HepG2 (cell line): ENCODE measurements at places on chromosomes 11 and 22. TPM values are rescaled to one million over a fixed set of nuclear protein-coding genes. Genes with fewer than 3 reads are reported as not detected.

DNA sequence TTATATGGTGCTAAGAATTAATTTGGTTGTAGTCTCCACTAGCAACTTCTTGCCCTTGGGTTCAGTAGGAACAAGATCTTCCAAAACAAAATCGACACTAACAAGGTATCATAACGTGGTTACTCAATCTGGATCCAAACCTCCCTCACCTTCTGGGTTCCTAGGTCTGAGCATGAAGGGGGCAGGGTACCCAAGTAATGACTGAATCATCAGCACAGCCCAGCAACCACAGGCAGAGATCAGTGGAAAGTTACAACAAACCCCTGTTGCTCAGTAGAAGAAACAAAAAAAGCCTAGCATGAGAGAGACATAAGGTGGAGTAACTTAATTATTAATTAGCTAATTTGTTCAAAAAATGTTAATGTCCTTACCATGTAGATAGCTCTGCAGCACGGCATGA, 221.4 kb downstream of the BLID start:
- H3K4me3 ChIP-seq, result no peak overlapping the region
- H3K4me1 ChIP-seq, result no peaks in the 10 kb centered on the region
- H3K36me3 ChIP-seq, result no peaks in the 10 kb centered on the region
- H3K27me3 ChIP-seq, result peaks cover 7% of the 10 kb centered on the region; the same call in 1 of the 3 replicates
- no peak for DNase-seq
- no peak overlapping the region for H3K27ac ChIP-seq

DNA sequence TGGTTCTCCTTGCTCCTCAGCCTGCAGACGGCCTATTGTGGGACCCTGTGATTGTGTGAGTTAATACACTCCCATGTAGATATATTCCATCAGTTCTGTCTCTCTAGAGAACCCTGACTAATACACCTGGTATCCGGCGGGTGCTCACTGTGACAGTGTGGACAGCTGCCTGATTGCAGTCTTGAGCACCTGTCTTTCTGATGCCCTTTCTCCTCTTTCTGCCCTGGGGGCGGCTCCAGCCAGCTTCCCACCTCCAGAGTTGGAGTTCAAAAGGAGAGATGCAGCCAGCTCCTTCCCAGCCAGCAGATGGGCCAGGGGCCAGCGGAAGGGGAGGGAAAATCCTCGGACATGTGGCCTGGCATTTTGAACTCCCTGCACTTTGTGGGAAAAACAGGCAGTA, 15.0 kb downstream of the SMIM38 start:
- peaks cover 8% of the 10 kb centered on the region; the same call in 1 of the 3 replicates for H3K27me3 ChIP-seq
- no peaks in the 10 kb centered on the region for H3K36me3 ChIP-seq
- H3K4me1 ChIP-seq, result peaks cover 28% of the 10 kb centered on the region
- no peak overlapping the region for H3K27ac ChIP-seq
- no peak overlapping the region for H3K4me3 ChIP-seq
- DNase-seq, result no peak

- H3K36me3 ChIP-seq, result no peaks in the 10 kb centered on the region
- H3K4me1 ChIP-seq, result peaks cover 32% of the 10 kb centered on the region
- no peak overlapping the region for H3K27ac ChIP-seq
These were observed 27.8 kb upstream of the ROBO3 start for GRCh38 chr11:124837491-124837856.

- H3K27me3 ChIP-seq, result no peaks in the 10 kb centered on the region
- H3K36me3 ChIP-seq, result peaks cover 47% of the 10 kb centered on the region; the same call in 2 of the 3 replicates
- no peak overlapping the region for H3K4me3 ChIP-seq
- H3K4me1 ChIP-seq, result no peaks in the 10 kb centered on the region
- DNase-seq, result peak; percentile 20
These were observed 8.5 kb downstream of the ACAD8 start for GRCh38 chr11:134261626-134262488.

GRCh38 chr11:64718780-64719124, 4.2 kb downstream of the NRXN2 start:
- H3K36me3 ChIP-seq, result no peaks in the 10 kb centered on the region
- H3K27me3 ChIP-seq, result peaks cover 7% of the 10 kb centered on the region
- no peak overlapping the region for H3K27ac ChIP-seq
- peaks cover 5% of the 10 kb centered on the region for H3K4me1 ChIP-seq

DNA sequence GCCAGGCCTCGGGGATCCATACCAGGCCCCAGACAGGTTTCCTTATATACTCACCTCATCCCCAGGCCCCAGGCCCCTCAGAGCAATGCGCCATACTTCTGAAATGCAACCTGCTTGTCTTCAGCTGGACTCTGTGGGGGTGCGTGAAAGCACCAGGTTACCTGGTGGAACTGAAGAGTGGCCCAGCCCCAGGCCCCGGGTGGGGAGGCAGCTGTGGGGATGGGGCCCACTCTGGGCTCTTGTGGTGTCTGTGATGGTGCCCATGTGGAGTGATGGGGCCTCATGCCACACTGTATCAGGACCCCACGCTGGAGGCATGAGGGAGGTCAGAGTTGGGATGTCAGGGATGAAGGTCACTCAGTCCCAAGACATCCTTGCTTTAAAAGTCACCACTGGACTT, 999.0 kb downstream of the BRD1 start:
- H3K36me3 ChIP-seq, result no peaks in the 10 kb centered on the region
- no peak overlapping the region for H3K27ac ChIP-seq
- peaks cover 16% of the 10 kb centered on the region for H3K27me3 ChIP-seq
- no peak for DNase-seq

DNA sequence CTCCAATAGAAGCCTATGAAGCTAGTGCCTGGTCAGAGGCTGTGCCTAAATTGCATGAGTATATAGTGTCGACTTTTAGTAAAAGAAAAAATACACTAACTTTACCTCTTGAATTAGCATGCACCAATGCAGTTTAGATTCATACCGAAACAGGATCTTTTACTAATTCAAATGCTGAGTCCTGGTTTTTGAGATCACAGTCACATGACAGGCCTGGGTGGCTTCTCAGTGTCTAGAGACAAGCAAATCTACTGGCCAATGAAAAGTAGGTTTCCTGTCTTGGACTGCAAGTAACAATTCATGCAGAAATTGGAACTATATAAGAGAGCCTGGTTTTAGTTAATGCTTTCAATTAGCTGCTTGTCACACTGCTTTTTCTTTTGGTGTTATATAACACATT, 7.2 kb downstream of the ARHGEF12 start:
- H3K4me3 ChIP-seq, result no peak overlapping the region
- DNase-seq, result no peak
- H3K27ac ChIP-seq, result no peak overlapping the region
- no peaks in the 10 kb centered on the region for H3K36me3 ChIP-seq

DNA sequence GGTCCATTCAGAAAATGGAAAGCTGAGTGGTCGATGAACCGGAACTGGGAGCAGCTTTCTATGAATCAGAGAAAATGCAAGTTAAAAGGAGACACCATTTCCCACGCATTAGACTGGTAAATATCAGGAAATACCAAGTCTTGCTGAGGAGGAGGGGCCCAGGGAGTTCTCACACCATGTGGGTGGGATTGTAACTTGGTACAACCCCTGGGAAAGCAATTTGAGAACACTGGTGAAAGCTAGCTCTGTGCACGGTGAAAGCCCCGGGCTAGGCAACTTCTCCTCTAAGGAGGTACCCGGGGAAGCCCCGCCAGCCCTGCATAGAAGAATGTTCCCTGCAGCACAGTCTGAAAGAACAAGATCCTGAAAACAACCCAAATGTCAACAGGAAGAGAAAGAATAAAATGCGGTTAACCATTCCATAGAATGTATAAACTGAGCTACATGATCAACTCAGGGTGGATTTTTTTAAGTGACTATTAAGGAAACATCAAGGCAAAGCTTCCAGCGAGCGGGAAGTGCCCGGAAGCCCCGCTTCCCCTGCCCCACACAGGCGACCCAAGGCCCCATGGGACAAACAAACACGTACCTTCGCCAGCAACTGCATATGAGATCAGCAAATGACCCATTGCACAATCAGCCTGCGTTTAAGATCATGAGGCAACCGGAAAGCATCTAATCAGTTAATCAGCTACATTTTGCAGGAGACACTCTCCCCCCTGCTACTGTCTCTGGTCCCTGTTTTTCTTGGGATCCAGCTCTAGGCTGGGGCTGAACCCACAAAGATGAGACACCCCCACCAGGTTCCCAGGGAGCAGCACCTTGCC, 11.3 kb downstream of the SHANK2 start:
- peaks cover 68% of the 10 kb centered on the region for H3K4me1 ChIP-seq
- peak; percentile 93 for DNase-seq
- H3K27ac ChIP-seq, result peak overlapping the region; percentile 88
- peaks cover 55% of the 10 kb centered on the region for H3K36me3 ChIP-seq
- H3K27me3 ChIP-seq, result no peaks in the 10 kb centered on the region
- H3K4me3 ChIP-seq, result 0 out of 2 replicates have a peak overlapping the region, but pooled peaks have one; percentile 19

DNA sequence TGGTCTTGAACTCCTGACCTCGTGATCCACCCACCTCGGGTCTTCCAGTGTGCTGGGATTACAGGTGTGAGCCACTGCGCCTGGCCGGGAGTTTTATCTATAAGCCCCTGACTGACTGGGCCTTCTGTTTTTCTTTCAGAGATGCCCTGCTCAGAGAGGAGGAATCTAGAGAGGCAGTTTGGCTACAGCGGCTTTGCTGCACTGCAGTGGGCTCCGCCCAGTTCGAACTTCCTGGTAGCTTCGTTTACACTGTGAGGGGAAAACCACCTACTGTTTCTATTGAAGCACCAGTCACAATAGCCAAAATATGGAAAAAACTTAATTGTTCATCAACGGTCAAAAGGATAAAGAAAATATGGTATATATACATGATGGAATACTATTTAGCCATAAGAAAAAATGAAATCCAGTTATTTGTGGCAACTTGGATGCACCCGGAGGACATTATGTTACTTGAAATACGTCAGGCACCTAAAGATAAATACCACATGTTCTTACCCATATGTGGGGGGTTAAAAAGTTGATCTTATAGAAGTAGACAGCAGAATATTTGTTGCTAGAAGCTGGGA, 31.9 kb upstream of the FAM181B start:
- no peaks in the 10 kb centered on the region for H3K36me3 ChIP-seq
- H3K4me1 ChIP-seq, result no peaks in the 10 kb centered on the region
- H3K27me3 ChIP-seq, result no peaks in the 10 kb centered on the region
- no peak for DNase-seq
- no peak overlapping the region for H3K27ac ChIP-seq
- H3K4me3 ChIP-seq, result no peak overlapping the region

GRCh38 chr11:66363187-66363601, 8.4 kb downstream of the SLC29A2 start:
- no peak for DNase-seq
- H3K27ac ChIP-seq, result no peak overlapping the region
- no peaks in the 10 kb centered on the region for H3K27me3 ChIP-seq
- H3K4me3 ChIP-seq, result no peak overlapping the region
- H3K4me1 ChIP-seq, result peaks cover 34% of the 10 kb centered on the region

DNA sequence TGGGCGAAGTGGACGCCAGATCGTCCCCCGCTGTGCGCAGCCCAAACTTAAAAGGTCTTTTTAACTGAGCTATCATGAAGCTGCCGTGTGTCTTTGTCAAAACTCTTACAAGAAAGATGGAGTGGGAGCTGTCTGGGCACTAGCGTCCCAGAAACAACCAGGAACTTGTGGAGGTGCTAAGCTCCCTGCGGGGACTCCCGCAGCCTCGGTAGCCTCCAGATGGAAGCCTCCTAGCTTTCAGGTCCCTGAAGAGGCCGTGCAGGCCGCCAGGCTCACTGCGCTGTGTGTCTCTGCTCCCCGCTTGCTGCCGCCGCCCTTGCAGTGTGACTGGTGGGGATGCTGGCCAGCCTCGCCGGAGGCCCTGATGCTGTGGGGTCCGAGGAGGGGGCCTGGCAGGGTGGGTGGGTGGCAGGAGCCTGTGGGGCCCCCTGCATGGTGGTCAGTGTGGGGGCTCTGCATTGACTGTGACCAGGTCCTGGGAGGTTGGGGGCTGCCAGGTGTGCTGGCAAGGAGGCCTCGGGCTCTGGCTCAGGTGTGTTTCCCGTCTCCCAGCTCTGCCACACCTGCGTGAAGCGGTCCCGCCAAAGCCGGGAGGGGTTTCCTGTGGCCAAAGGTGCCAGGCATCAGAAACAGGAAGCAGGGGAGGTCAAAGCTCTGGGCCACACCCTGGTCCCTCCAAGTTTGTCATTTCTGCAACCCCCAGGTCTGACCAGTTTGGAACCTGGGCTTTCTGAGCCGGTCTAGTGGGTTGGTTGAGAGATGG, 1.2 kb downstream of the TRABD start:
- no peaks in the 10 kb centered on the region for H3K36me3 ChIP-seq
- H3K4me3 ChIP-seq, result peak overlapping the region; percentile 68
- H3K27me3 ChIP-seq, result no peaks in the 10 kb centered on the region; the same call in 1 of the 2 replicates

GRCh38 chr22:38989466-38989865, 7.3 kb downstream of the APOBEC3B start:
- no peaks in the 10 kb centered on the region for H3K36me3 ChIP-seq
- DNase-seq, result no peak
- H3K27me3 ChIP-seq, result no peaks in the 10 kb centered on the region
- no peak overlapping the region for H3K4me3 ChIP-seq
- no peak overlapping the region for H3K27ac ChIP-seq

GRCh38 chr11:112255067-112255720, 5.5 kb downstream of the PLET1 start:
- peak; percentile 18 for DNase-seq
- H3K36me3 ChIP-seq, result no peaks in the 10 kb centered on the region
- H3K27ac ChIP-seq, result no peak overlapping the region
- no peaks in the 10 kb centered on the region for H3K27me3 ChIP-seq
- H3K4me3 ChIP-seq, result no peak overlapping the region

DNA sequence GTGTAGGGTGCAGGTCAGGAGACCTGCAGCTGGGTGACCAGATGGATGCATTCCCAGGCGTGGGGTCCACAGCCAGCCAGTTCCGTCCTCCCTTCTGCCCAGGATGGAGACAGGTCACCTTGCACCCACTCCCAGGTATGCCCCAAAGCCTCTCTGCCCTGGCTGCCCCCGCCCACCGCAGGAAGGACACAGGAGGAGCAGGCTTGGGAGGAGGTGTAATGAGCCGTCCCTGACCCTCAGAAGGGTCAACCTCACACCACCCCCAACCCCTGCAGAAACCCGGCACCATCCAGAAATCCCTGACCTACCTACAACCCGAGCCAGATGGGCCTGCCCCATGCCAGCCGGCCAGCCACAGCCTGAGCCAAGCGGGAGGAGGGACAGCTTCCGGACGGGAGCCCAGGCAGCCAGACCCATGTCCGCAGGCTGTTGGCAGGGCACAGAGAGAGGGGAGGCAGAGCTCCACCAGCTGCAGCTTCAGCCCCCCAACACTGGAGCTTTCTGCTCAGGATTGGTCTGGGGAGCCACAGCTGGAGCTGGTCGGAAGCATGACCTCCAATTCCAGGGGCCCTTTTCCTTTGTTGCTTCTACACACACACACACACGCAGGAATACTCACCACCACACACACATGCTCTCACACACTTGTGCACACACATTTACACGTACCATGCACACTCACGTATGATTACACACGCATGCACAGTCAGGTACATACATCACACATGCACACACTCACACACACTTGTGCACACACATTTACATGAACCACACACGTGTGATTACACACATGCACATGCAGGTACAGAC, 5.3 kb downstream of the IFITM10 start:
- H3K4me1 ChIP-seq, result peaks cover 6% of the 10 kb centered on the region; the same call in 1 of the 2 replicates
- no peak overlapping the region for H3K27ac ChIP-seq
- no peaks in the 10 kb centered on the region for H3K36me3 ChIP-seq
- no peak overlapping the region for H3K4me3 ChIP-seq

OR9G1 gene
- not detected in 2 replicates for total RNA-seq

SOX6 gene
- total RNA-seq, result 11.1 and 11.2 TPM in 2 replicates

TNNI2 gene
- total RNA-seq, result 7.2 and 8.5 TPM in 2 replicates

CCDC157 gene
- 0.98 and 1.6 TPM in 2 replicates for total RNA-seq

BATF2 gene
- 3.9 and 4.2 TPM in 2 replicates for total RNA-seq

RASGRP2 gene
- not detected in 2 replicates for total RNA-seq

TREH gene
- total RNA-seq, result 0.46 and 0.86 TPM in 2 replicates

CECR2 gene
- not detected in 2 replicates for total RNA-seq

OR5L1 gene
- not detected in 2 replicates for total RNA-seq

JHY gene
- not detected in 2 replicates for total RNA-seq

APOA4 gene
- 1.8 and 3.8 TPM in 2 replicates for total RNA-seq
